ENCODE measurements at places on chromosomes 4 and X.

- DNase-seq: no peak
Observed at GRCh38 chr4:7160951-7161440, 31.3 kb upstream of the SORCS2 start.

- DNase-seq: peak; percentile 95
Observed at GRCh38 chr4:56544573-56545131, 39.1 kb downstream of the ARL9 start.

- no peak for DNase-seq
Observed at GRCh38 chr4:173415885-173416653, 17.2 kb upstream of the SCRG1 start.

- DNase-seq: no peak
Observed at GRCh38 chr4:123362103-123362502, 34.5 kb upstream of the SPRY1 start.

GRCh38 chr4:153741541-153741940 is 18.3 kb downstream of the RNF175 start:
- no peak for DNase-seq

- DNase-seq: no peak
Observed at GRCh38 chr4:179563741-179564140, 2121.5 kb upstream of the AGA start.

DNA sequence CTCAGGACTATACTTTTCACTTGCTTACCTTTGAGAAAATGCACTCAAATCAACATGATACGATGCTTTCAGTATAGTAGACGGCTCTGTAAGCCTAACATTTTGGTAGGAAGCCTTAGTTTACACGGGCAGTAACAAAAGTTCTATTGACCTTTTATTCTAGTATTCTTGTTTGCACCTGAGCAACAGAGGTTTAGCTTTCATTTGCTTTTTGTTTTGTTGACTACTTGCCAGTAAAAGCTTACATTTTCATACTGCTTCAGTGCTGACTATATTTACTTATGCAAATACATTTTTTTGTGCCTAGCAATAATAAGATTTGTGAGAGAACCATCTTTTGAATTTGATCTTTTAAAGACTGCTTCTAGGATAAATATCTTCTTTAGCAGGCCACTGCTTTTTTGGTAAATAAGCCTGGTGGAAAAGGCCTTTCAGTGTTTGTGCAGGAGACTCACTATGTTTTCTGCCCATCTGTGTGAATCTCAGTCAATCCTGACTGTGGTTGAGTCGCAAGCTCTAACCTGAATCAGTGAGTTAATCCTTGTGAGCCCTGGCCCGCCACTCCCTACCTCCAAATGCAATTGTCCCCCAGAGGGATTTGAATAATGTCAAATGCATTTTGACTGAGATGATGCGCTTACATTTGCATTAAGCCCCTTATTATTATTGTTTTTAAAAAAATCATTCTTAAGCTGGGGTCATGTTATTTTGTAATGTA is 21.9 kb downstream of the FHIP1A start:
- no peak for DNase-seq

GRCh38 chr4:110754716-110755115 is 131.8 kb upstream of the PITX2 start:
- DNase-seq: no peak

GRCh38 chr4:72666910-72667309 is 97.9 kb upstream of the ADAMTS3 start:
- DNase-seq: no peak

DNA sequence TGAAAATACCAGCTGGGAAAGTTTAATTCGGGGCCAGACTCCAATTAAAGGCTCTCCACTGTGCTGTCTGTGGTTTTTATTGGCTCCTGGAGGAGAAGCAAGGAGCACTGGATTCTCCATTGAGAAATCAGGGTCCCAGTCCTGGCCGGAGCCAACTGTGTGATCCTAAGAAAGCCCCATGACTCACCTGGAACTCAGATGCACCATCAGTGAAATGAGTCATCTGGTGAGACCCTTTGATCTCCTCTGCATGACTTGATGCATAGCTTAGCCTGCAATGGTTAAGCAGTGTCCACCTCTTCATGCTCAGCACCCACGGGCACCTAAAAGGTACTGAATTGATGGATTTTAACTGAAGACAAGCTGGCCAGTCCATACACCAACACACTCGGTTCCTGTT is 119.2 kb upstream of the VCX3B start:
- no peak for DNase-seq

GRCh38 chr4:114225436-114225835 is 246.0 kb upstream of the ARSJ start:
- DNase-seq: no peak

GRCh38 chrX:68826113-68826980 is 2.5 kb upstream of the EFNB1 start:
- DNase-seq: no peak

Data from stimulated activated naive CD8-positive, alpha-beta T cell treated with anti-CD3 and anti-CD28 coated beads, Interleukin-15, Interleukin-2, amounts not matched to agents 100 U/mL and 50 U/mL, for 24 hours (primary cell).